Astrocyte of the spinal cord (primary cell): ENCODE measurements at places on chromosomes 2 and 18.

- no peak for DNase-seq
These were observed 44.1 kb upstream of the NDUFV2 start for GRCh38 chr18:9058406-9058805.

GRCh38 chr2:156322051-156322685, 10.4 kb downstream of the NR4A2 start:
- no peak for DNase-seq

- DNase-seq = no peak
These were observed 218.6 kb downstream of the EXOC6B start for GRCh38 chr2:72607189-72607588.

DNA sequence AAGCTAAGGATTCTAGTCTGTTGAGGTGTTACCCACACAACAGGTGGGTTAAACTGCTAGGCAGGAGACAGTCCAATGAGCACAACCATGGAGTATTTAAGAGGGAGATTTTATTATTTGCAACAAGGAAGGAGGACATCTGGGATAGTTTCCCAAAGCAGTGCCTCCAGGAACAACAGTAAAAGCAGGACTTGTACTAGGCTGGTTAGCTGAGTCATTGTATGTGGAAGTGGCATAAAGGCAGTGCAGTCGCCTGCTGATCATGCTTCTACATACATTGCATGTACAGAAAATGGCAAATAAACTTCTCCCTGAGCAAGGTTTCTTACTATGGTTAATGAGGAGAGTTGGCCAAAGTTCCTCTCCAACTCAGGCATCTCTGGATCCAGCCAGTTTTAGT, 46.1 kb upstream of the CYTIP start:
- no peak for DNase-seq

- peak; percentile 56 for DNase-seq
These were observed 16.1 kb upstream of the TTLL4 start for GRCh38 chr2:218694405-218695145.
